ENCODE measurements at places on chromosomes 7 and 10.

DNA sequence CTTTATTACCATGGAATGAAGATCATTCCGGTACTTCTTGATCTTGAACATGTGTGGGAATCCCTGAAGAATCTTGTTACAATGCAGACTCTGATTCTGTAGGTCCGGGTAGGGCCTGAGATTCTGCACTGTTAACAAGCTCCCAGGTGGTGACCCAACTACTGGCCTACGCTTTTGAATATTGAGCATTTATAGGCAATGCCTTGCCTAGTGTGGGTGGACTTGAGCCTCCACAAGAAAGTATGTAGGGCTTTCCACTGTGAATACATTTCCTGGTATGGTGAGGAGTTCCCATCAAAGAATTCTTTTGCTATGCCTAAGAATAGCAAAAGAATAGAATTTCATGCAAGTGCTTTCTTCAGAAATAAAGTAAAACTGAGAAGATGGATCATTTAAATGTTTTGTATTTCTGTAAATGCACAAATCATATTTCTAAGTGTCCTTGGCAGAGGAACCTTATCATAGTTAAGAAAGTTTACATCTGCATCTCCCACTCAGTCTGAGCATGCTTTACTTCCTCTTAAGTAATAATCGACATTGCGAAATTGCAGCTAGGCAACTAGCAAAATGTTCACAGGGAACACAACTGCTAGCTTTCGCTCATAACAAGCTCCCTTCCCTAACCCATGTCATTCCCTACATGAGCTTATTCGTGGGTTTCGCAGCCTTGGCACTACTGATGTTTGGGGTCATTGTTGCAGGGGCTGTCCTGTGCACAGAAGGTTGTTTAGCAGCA lies 71.4 kb downstream of the AHR start:
- DNase-seq, result no peak

DNA sequence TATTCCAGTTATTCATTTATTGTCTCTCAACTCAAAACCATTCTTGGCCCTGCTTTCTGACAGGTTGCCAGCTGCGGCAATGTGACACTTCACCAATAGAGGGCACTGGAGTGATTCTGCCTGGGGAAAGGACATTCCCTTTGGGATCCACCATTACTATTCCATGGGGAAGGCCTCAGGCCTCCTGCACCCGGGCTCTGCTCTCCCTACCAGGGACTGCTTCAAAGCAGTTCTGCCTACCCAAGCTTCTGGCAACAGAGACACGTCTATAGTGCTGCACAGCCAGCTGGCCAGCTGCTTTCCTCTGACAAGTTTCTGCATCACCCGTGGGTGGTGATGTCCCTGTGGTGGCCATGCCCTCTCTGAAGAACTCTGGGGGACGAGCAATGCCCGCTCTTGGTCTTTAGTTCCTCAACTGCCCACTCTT lies 163.8 kb downstream of the ELMO1 start:
- peak; percentile 14 for DNase-seq

GRCh38 chr7:48245751-48246472 lies 74.7 kb downstream of the ABCA13 start:
- DNase-seq, result no peak

- DNase-seq, result no peak
Measured at GRCh38 chr7:130930681-130931080, 196.7 kb upstream of the KLF14 start.

DNA sequence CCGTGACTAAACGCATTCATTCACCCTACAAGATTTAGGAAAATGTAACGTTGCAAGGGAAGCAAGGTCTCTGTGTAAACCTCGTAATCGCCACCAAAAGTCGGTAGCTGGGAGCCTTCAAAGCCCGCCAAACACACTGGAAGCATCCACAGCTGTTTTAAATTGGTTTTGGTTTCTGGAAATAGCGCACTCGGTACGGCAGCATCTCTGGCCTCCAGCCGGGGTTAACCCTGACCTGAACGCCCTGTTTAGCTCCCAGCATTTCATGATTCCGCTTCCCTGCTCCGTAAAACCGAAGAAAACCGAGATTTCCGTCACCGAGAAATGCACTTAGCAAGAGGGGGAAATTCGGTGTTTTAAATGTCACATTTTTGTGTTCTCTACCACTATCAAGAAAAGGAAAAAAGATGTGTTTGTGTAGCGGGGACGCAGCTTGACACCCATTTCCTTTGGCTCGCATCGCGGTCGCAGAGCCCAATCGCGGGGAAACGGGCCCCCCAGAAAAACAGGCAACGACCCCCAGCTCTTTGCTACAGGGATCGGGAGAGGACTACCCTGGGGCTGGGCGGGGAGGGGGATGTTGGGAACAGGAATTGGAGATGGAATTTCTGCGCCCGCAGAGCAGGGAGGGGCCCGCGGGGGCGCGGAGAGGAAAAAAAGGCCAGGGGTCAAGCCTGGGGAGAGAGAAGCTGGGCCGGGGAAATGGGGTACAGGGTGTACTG lies 646 bp downstream of the SGCE start:
- no peak for DNase-seq

- no peak for DNase-seq
Measured at GRCh38 chr7:46486256-46487206, 565.5 kb upstream of the IGFBP3 start.

- DNase-seq, result no peak
Measured at GRCh38 chr10:121617176-121617575, 18.9 kb upstream of the FGFR2 start.

- no peak for DNase-seq
Measured at GRCh38 chr7:128937271-128937646, 468 bp upstream of the IRF5 start.

DNA sequence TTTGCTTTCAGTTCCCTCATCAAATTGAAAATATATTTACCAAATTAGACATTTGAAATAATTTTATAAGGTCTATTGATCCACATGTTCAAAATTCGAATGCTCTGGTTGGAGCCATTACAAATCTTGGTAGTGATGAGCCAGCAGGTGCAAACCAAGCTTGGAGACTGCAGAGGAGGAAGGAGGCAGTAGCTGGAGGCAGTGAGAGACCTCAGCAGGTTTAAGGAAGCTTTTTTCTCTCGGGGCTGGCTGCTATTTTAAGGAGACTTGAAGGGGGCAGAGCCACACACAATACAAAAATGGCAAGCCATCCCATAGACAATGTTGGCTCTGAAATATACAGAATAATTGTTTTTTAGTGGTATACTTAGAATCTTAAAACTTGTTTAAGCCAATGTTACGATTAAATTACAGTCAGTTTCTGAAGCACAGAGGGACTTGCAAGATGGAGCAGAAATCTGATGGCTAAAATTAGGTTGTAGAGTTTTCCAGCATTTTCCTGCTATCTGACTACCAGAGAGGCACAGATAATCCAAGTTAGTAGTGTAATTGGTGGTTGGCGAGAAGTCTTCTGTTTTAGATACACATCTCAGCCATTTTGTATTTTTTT lies 185.8 kb downstream of the SNX10 start:
- DNase-seq, result no peak

DNA sequence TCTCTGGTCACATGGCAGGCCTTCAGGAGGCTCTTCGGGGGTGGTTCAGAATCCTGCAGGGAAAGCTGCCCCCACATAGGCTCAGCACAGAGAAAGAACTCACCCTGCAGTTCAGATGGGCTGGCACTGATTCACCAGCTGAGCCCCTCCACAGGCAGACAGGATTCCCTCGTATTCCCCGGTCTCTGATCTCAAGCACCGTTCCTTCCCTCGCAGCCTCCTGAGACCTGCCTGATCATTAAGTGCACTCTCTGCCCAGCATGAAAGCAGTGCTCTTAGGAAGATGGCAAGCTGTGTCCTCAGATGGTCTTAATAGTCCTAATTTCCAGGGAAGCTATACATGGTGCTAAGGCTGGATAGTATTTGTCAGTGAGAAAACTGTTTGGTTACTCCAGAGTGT lies 78.2 kb upstream of the NPS start:
- DNase-seq, result no peak

DNA sequence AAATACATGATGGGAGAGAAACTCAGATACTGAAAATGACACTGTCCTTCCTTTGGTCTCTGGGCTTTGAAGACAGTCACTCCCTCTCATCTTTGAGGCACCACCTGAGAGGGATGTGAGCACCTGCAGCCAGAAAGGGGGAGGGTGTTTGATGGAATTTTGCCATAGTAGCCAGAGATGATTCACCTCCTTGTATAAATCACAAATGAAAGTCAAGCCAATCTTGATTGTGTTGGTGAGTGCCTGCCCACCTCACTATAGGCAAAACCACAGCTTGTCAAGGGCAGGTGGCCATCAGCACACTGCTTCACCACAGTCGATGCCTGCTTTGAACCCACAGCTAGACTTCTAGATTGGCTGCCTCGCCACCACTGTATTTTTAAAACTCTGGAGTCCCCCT lies 48.2 kb downstream of the PON1 start:
- DNase-seq, result no peak

All from stimulated activated naive CD4-positive, alpha-beta T cell treated with Interleukin-2 at 50 U/mL for 16 hours (primary cell).